ENCODE measurements at places on chromosomes 5 and 9.

DNA sequence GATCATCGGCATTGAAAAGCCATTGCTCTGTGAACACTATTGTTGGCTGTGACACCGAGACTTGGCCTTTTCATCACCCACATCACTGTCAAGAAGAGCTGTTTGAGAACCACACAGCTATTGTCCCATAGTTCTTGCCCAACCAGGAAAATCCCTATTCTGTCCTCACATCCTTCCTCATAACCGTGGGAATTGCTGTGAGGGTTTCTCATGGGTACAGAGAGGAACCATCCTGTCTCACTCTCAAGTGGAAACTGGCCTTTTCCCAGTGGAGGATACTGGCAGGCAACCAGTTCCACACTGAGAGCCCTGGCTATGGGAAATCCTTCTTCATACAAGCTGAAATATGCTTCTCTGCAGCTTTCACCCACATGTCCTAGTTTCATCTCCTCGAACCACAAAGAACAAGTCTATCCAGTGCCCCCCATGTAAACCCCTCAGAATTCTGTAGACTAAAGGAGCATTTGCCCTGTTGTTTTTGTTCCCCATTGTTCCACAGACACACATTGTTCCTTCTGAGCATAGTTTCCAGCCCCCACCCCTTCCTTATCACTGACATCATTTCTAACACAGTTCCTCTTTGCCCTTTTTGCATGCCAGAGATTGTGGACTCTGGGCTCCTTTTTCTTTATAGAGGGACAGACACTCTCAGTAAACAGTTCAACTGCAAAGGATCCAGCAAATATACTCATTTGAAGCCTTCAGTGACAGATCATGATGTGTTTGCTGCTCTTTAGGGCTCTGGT is 57.8 kb upstream of the C5orf46 start:
- no peak for DNase-seq

DNA sequence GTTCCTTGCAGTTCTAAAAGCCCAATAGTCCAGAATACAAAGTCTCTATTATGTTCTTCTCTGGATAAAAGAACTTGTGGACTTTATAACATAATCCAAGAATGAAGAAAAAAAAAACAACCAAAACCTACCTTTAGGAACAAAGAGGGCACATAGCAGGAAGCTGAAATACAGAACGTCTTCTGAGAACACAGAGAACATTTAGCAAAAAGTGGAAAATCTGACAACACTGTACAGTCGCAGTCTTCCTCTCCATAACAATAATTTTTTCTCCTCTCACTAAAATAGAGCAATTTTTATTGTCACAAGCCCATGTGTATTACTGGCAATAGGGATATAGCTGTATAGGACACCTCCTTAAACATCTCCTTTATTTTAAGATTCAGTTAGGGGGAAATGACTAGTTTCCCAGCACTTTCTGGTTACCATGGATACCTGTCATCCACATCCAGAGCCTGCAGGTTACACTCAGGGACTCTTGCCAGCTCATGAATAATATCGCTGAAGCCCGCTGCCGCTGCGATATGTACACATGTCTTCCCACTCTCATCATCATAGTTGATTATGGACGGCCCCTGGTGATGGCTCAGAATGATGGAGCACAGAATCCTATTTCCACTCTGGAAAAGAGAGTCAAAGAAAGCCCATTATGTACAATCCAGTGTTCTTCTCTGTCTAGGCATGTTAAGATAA is 106.5 kb downstream of the ANKRD55 start:
- no peak for DNase-seq

DNA sequence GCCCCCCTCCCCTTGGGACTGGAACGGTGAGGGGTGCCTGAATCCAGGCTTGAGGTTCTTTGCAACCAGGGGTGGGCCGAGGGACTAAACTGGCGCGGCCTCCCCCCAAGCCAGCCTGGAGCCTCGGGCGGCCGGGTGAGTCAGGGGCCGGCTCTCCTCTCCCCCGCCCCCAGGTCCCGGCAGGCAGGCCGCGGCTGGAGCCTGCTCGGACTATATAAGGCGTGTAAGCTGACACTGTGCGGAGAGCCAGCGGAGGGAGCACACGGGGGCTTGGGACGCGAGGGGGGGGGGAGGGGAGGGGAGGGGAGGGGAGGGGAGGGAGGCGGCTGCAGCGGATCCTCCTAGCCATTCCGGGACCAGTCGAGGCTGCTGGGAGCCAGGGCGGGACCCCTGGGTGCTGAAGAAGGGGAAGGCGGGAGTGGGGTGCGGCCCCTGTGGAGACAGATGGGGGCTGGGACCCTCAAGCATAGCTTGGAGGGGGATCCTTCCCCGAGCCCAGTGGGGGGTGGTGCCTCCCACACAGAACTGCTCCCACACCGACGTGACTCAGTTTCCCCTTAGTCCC is 595 bp downstream of the PDLIM7 start:
- no peak for DNase-seq

GRCh38 chr9:89807682-89808075 is 202.9 kb downstream of the GADD45G start:
- DNase-seq = no peak

DNA sequence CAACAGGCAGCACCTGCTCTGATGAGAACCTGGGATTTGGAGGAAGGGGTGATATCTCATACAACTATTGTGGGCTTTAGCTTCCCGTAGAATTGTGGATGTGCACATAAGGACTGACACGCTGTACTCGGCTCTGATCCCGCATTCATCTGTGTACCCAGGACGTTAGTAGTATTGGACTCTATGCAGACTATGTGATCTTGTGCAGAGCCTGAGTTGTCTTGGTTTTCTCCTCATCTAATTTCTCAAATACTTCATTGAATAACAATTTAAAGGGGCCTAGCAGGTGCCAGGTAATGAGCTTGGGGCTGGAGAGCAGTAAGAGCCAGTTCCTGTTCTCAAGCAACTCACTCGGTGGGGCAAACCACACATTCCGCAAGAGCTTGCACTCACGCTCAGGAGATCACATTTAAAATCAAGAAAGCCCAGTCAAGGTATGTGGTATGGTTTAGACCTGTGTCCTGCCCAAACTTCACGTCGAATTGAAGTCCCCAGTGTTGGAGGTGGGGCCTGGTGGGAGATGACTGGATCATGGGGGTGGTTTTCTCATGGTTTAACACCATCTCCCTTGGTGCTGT is 14.8 kb downstream of the C5orf15 start:
- DNase-seq = no peak

- DNase-seq = no peak
These were observed 1206.0 kb upstream of the C9orf72 start for GRCh38 chr9:28779243-28779642.

GRCh38 chr5:145835848-145836239 is 702 bp upstream of the PRELID2 start:
- DNase-seq = no peak

DNA sequence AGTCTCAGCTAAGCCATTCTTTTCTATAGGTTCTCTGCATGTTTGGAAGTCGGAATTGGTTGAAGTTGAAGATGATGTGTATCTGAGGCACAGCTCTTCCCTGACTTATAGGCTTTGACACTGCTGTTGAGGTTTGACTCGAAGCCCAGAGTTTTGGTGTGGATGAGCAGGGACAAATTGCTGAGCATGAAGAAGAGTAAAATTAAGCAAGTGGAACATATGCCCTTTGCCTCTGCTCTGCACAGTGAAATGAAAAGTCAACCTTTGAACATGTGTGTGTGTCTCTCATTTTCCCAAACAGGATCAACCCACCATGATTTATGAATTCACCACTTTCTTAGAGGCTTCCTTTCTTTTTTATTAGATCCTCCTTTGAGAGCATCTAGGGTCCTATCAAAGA is 8.5 kb downstream of the HMHB1 start:
- no peak for DNase-seq

GRCh38 chr5:179375831-179376365 is 30.6 kb upstream of the ADAMTS2 start:
- no peak for DNase-seq

DNA sequence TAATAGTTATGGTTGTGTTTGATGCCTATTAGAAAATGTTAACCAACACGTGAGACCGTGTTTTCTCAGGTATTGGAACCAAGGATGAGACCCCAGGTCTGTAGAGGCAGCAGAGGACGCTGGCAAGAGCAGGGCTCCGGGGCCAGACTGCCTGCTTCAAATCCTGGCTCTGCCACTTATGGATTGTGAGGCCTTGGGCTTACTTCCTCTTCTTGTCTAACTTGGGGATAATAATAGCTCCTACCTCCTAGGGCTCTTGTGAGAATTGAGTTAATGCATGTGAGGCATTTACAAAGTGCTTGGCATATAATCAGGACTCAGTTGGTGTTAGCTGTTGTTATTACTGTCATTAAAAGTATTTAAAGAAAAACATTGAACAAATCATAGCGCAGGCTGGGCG is 85.5 kb upstream of the PITX1 start:
- no peak for DNase-seq

GRCh38 chr5:160064995-160065614 is 54.1 kb downstream of the PWWP2A start:
- DNase-seq = no peak

- no peak for DNase-seq
These were observed 94.3 kb downstream of the ZNF354C start for GRCh38 chr5:179154346-179154990.

GRCh38 chr9:17656889-17657288 is 78.0 kb downstream of the SH3GL2 start:
- DNase-seq = no peak

DNA sequence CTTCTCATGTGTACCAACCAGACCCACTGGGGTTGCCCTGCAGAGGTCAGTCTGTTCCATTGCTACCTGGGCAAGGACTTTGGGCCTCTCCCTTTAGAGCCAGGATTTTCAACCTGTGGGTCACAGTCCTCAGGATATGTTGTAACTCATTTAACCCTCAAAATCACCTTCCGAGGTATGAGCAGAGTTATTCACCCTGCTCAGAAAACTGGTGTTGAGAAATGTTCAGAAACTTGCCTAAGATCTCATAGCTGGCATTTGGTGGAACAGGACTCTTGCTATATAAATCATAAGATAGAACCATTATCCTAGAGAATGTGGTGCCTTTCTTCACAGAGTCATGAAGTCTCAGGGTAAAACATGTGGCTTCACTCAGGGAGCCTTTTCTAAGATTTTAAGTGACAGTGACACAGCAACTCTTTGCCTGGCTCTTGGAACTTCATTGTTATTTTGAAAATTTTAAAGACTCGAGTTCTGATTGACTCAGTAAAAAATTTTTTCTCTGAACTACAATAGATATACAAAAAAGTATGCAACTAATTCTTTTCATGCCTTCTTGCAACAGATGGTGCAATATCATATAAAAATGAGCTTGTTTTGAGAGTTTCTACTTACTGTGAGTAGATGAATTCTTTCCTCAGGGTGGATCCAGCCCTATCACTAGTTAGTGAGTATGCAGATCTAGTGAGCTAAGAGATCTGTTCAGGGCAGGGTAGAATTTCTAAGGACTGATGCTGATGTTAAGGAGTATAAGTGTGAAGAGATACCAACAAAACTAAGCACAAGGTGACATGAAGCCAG is 29.5 kb downstream of the CAST start:
- DNase-seq = no peak

- DNase-seq = no peak
These were observed 30.2 kb upstream of the HOMER1 start for GRCh38 chr5:79544131-79544530.

DNA sequence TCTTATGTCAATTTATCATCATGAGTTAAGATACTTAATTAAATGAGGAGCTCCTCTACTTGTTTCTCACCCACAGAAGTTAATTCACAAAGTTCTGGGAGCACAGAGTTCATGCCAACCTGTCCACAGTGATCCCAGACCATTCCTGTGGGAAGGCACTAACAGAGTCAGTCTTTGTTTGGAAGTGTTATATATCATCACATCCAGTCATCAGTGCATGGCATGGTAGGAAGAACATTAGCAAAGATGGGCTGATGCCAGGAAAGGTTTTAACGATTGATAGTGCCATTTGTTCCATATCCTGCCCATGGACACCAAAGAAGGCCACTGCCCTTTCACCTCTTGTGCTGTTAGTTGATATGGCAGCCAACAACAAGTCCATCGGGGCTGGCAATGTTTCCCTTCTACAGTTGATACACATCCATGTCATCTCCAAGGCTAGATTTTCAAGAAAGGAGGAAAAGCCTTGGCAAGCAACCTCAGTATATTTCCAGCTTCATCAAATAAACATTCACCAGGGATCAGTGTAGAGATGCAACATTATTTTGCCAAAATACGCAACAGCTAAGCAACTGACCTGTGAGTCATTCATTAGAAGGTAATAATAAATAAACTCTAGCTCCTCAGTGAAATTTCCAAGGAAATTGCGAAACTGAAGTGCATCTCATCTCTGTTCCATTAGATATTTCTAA is 169.6 kb downstream of the RORB start:
- DNase-seq = no peak

- DNase-seq = no peak
These were observed 44.8 kb downstream of the PTPN3 start for GRCh38 chr9:109453210-109453842.

DNA sequence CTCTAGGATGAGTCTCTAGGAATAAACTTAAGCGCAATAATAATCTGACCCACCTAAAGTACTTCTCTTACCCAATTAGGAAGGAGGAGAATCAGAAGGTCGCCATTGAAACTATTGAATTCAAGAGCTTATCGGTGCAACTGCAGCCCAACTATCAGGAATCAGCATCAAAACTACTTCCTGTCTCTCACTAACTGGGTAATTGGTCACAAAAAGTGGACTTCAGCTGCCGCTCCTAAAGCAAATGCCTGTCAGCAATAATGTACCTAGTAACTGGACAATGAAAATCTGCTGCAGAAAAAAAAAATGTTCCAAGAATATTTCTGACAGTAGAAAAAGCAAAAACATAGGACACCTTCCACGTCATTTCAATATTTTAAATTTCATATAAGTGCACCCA is 3.3 kb downstream of the OR1L8 start:
- no peak for DNase-seq

- DNase-seq = no peak
These were observed 116.9 kb upstream of the KLF9 start for GRCh38 chr9:70531311-70531710.

DNA sequence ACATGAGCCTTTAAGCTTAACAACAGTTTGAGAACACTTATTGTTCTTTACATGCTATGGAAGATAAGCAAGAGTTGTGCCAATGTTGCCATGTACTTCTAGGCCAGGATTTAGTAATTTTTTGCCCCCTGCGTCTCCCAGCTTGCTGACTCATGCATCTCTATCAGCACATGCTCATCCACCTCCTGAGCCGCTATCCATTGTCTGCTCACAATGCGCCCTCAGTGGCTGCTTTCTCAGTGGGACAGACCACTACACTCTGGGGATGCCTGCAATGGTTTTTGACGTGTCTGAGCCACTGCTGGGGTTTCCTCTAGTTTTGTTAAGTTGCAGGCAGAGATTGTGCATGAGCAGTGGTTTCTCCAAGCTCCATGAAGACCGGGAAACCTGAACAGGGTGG is 50.9 kb upstream of the PHF2 start:
- DNase-seq = no peak

- DNase-seq = no peak
These were observed 26.8 kb downstream of the ACTBL2 start for GRCh38 chr5:57455511-57456455.

GRCh38 chr5:172559004-172559932 is 81.8 kb upstream of the NEURL1B start:
- DNase-seq = no peak

- no peak for DNase-seq
These were observed 46.5 kb downstream of the SLC25A46 start for GRCh38 chr5:110785356-110785755.

All from stimulated activated CD8-positive, alpha-beta memory T cell treated with anti-CD3 and anti-CD28 coated beads, Interleukin-4, amount 100 ng/mL, for 48 hours (primary cell).